ENCODE measurements at places on chromosomes 16 and 17. TPM values are rescaled to one million over a fixed set of nuclear protein-coding genes. Genes with fewer than 3 reads are reported as not detected.

DNA sequence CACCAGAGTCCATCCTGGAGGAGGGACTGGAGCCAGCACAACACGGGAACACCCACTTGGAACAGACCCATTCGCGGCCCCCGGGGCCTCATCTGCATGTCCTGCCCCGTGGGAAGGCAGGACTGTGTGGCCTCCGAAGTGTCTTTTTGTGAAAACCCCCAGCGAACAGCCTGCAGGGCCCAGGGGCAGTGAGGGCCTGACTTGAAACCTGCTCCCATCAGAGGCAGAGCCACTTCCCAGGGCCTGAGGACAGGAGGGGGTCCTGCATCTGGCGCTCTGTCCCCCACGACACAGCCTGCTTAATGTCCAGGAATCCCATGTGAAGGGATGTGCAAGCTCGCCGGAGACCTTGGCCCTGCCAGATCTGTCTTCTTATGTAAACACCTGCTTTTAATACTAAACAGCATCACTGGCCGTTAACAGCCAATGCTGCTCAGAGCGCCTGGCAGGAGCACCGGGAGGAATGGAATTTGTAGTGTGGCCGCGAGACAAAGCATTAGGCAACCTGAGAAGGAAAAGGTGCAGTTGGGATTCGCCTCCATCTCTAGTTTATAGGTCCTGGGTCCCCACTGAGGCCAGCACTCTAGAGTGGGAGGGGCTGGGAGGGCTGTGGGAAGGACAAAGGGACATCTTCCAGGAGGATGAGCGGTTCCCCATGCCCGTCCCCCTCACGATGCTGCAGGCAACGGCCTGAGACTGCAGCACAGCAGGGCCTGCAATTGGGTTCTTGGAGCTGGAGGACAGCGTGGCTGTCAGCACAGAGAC, 9.6 kb upstream of the EVPL start:
- no peak overlapping the region for H3K27ac ChIP-seq
- no peaks in the 10 kb centered on the region for H3K27me3 ChIP-seq
- H3K4me1 ChIP-seq: peaks cover 8% of the 10 kb centered on the region
- H3K36me3 ChIP-seq: peaks cover 3% of the 10 kb centered on the region

DNA sequence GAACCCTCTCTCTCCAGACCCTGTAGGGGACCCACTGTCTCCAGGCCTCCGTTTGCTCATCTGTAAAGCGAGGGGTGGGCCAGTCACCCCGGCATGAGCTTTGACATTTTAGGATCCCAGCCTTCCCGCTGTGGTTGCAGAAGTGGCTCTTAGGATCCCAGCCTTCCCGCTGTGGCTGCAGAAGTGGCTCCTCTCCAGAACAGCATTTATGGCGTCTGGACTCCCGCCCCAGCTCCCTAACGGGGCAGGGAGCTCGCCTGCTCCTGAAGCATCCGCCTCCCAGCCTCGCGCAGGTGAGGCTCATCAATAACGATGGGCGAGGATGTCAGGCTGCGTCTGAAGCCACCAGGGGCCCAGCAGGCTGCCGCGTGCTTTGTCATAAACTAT, 222.3 kb upstream of the TNRC6C start:
- H3K4me3 ChIP-seq: no peak overlapping the region
- H3K4me1 ChIP-seq: peaks cover 12% of the 10 kb centered on the region
- DNase-seq: no peak
- no peak overlapping the region for H3K27ac ChIP-seq
- H3K27me3 ChIP-seq: peaks cover 14% of the 10 kb centered on the region

GRCh38 chr17:40561294-40561870, 3.9 kb downstream of the CCR7 start:
- peaks cover 67% of the 10 kb centered on the region for H3K4me1 ChIP-seq
- H3K36me3 ChIP-seq: peaks cover 74% of the 10 kb centered on the region
- no peaks in the 10 kb centered on the region for H3K27me3 ChIP-seq
- peak overlapping the region; percentile 90 for H3K4me3 ChIP-seq
- peak overlapping the region; percentile 89 for H3K27ac ChIP-seq
- DNase-seq: no peak

GRCh38 chr16:81564421-81564911, 119.9 kb downstream of the CMIP start:
- no peaks in the 10 kb centered on the region for H3K27me3 ChIP-seq
- no peak for DNase-seq
- no peak overlapping the region for H3K27ac ChIP-seq
- H3K36me3 ChIP-seq: no peaks in the 10 kb centered on the region
- no peak overlapping the region for H3K4me3 ChIP-seq
- peaks cover 34% of the 10 kb centered on the region for H3K4me1 ChIP-seq

DNA sequence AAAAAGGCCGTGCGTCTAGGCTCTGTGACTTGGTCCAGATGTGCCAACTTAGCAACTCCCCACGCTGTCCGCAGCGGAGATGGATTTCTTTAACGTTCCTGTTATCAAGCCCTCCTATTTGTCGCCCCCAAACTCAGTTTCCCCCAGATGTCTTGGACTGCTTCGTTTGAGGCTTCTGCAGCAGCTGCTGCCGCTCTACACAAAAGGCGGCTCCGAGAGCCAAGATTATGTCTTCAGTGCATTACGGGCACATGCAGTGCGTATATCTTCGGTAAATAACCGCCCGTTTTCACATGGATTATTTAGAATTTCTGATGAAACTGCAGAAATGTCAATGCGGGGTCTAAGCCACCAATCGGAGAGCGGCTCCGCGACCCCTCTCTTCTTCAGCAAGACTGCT, 240.6 kb upstream of the ZFHX3 start:
- H3K4me1 ChIP-seq: no peaks in the 10 kb centered on the region
- no peaks in the 10 kb centered on the region for H3K27me3 ChIP-seq
- no peak overlapping the region for H3K27ac ChIP-seq
- H3K36me3 ChIP-seq: no peaks in the 10 kb centered on the region
- DNase-seq: no peak
- no peak overlapping the region for H3K4me3 ChIP-seq

GRCh38 chr16:79082970-79083369, 517.6 kb downstream of the MAF start:
- H3K27ac ChIP-seq: peak overlapping the region; percentile 58
- peak; percentile 40 for DNase-seq
- H3K4me1 ChIP-seq: peaks cover 65% of the 10 kb centered on the region
- H3K27me3 ChIP-seq: peaks cover 8% of the 10 kb centered on the region

DNA sequence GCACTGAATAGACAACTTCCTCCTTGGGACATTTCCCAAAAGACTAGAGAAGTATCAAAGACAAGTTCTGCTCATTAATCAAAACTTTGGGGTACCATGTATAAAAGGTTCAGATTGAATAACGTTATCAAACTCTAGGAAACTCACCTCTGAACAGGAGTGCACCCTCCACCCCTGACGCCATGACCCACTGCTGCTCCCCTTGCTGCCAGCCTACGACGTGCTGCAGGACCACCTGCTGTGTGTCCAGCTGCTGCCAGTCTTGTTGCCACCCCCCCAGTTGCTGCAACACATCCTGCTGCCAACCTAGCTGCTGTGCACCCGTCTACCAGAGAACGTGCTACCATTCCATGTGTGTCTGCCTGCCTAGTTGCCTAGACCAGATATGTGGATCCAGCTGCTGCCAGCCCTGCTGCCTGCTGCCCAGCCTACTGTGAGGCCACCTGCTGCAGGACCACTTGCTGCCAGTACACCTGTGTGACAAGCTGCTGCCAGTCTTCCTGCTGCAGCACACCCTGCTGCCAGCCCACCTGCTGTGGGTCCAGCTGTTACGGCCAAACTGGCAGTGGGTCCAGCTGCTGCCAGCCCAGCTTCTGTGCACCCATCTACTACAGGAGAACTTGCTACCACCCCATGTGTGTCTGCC, 13.8 kb upstream of the KRTAP9-2 start:
- no peak for DNase-seq
- H3K36me3 ChIP-seq: no peaks in the 10 kb centered on the region
- peaks cover 7% of the 10 kb centered on the region for H3K4me1 ChIP-seq

GRCh38 chr17:77460514-77461046, 319.8 kb downstream of the SEC14L1 start:
- no peak for DNase-seq
- H3K4me1 ChIP-seq: peaks cover 88% of the 10 kb centered on the region
- H3K4me3 ChIP-seq: peak overlapping the region; percentile 97
- H3K27me3 ChIP-seq: no peaks in the 10 kb centered on the region
- peaks cover 21% of the 10 kb centered on the region for H3K36me3 ChIP-seq
- H3K27ac ChIP-seq: peak overlapping the region; percentile 87

- peak overlapping the region; percentile 96 for H3K27ac ChIP-seq
- peak overlapping the region; percentile 85 for H3K4me3 ChIP-seq
- peak; percentile 41 for DNase-seq
- H3K36me3 ChIP-seq: no peaks in the 10 kb centered on the region
Observed at GRCh38 chr17:5282642-5283217, 646 bp downstream of the RABEP1 start.

The NFATC2IP gene
- 81.1 TPM for total RNA-seq

The ST6GALNAC2 gene
- total RNA-seq: 1.0 TPM

The OSGIN1 gene
- 0.67 TPM for total RNA-seq

The NSF gene
- total RNA-seq: 43.1 TPM

The PDIA2 gene
- 0.42 TPM for total RNA-seq

The CCL15 gene
- total RNA-seq: not detected

The CACNG1 gene
- total RNA-seq: not detected

The TBC1D3L gene
- 26.1 TPM for total RNA-seq

All from activated T-cell treated with anti-CD3 and anti-CD28 coated beads, Interleukin-2, amount 50 U/mL, for 72 hours (primary cell).